ENCODE measurements at places on chromosomes 4 and X. TPM values are rescaled to one million over a fixed set of nuclear protein-coding genes. Genes with fewer than 3 reads are reported as not detected.

The SLC6A14 gene
- total RNA-seq, result 10.1 TPM

The YIPF7 gene
- total RNA-seq, result not detected

The PDZD4 gene
- 10.3 TPM for total RNA-seq

The APLN gene
- total RNA-seq, result not detected

The GSX2 gene
- total RNA-seq, result not detected

The NXF2 gene
- not detected for total RNA-seq

The NKX6-1 gene
- not detected for total RNA-seq

The SNX25 gene
- total RNA-seq, result 13.0 TPM

The TRAM1L1 gene
- total RNA-seq, result 1.5 TPM

The EDNRA gene
- total RNA-seq, result 41.5 TPM

The PLAC1 gene
- total RNA-seq, result not detected

The REPS2 gene
- 10.8 TPM for total RNA-seq

The MAGEB1 gene
- not detected for total RNA-seq

The PPM1K gene
- 22.8 TPM for total RNA-seq

The PAGE1 gene
- not detected for total RNA-seq

The PAGE2 gene
- not detected for total RNA-seq

The TCEAL2 gene
- total RNA-seq, result 14.7 TPM

The ZBTB33 gene
- 8.8 TPM for total RNA-seq

The MAGEB17 gene
- not detected for total RNA-seq

The USP27X gene
- total RNA-seq, result 2.9 TPM

The POU4F2 gene
- not detected for total RNA-seq

The GRIA2 gene
- total RNA-seq, result 0.49 TPM

The NSUN7 gene
- 5.6 TPM for total RNA-seq

Data from vagina (tissue), 2 donors.